ENCODE measurements at places on chromosomes 6 and 20.

- no peak for DNase-seq
These were observed 44.7 kb upstream of the MICB start for GRCh38 chr6:31453259-31453658.

GRCh38 chr6:36506611-36507010, 40.7 kb downstream of the STK38 start:
- DNase-seq, result no peak

GRCh38 chr20:9149796-9150195, 80.9 kb downstream of the PLCB4 start:
- DNase-seq, result no peak

DNA sequence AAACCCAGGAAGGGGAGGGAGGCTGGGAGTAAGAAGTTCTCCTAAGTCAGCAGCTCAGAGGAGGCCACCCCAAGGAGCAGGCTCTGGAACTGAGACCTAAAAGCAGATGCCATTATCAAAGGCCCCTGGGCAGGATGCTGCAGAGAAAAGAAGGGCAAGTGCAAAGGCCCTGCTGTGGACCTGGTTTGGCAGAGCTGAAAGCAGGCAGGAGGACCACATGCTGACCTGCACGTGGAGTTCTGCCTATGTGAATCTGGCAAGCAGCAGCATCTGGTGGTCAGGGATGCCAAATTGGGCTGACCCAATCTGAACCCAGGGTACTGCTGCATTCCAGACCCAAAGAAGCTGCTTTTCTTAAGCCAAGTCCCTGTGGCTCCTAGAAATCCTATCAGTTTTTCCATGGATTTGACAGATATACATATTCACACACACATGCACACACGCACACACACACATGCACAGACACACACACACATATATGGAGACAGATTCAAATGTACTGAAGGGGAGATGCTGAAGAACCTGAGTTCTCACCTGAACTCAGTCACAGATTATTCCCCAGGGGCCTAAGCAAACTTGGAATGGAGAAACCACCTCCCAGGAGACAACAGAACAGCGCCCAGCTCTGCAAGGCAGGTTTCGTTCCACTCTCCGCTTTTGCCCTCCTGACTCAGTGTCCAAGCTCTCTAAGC, 119.9 kb downstream of the FOXA2 start:
- DNase-seq, result no peak

All from stimulated activated CD8-positive, alpha-beta memory T cell treated with anti-CD3 and anti-CD28 coated beads, Interleukin-12 subunit alpha, Interleukin-12 subunit beta, amount 100 ng/mL, for 1 hour (primary cell).